ENCODE measurements at places on chromosomes 5 and 9. TPM values are rescaled to one million over a fixed set of nuclear protein-coding genes. Genes with fewer than 3 reads are reported as not detected.

The NSG2 gene
- polyA plus RNA-seq = 0.24 TPM

The TGFBI gene
- polyA plus RNA-seq = 1.6 TPM

The NCS1 gene
- polyA plus RNA-seq = 55.4 TPM

The LCP2 gene
- polyA plus RNA-seq = not detected

The WDR38 gene
- not detected for polyA plus RNA-seq

The LCN15 gene
- 0.17 TPM for polyA plus RNA-seq

The OLFM1 gene
- 3.8 TPM for polyA plus RNA-seq

The ELOVL7 gene
- 1.6 TPM for polyA plus RNA-seq

The ZFP2 gene
- polyA plus RNA-seq = 2.0 TPM

The ORM2 gene
- polyA plus RNA-seq = not detected

The STK32A gene
- 1.1 TPM for polyA plus RNA-seq

The CPLANE1 gene
- 7.3 TPM for polyA plus RNA-seq

The ADRB2 gene
- 12.9 TPM for polyA plus RNA-seq

The ENDOG gene
- 209 TPM for polyA plus RNA-seq

The ELAVL2 gene
- polyA plus RNA-seq = 3.2 TPM

The RLN2 gene
- 6.1 TPM for polyA plus RNA-seq

The REEP2 gene
- polyA plus RNA-seq = 46.7 TPM

The SPAG8 gene
- 4.2 TPM for polyA plus RNA-seq

The RABEPK gene
- polyA plus RNA-seq = 20.0 TPM

The C9 gene
- not detected for polyA plus RNA-seq

The TENT4A gene
- polyA plus RNA-seq = 10.9 TPM

The NUTM2G gene
- 0.40 TPM for polyA plus RNA-seq

The SGCD gene
- not detected for polyA plus RNA-seq

The DIPK1B gene
- polyA plus RNA-seq = 162 TPM

The PCDHB2 gene
- polyA plus RNA-seq = 31.2 TPM

The CDH6 gene
- 0.12 TPM for polyA plus RNA-seq

The NEURL1B gene
- 4.6 TPM for polyA plus RNA-seq

The MEGF9 gene
- polyA plus RNA-seq = 1.7 TPM

The RBM18 gene
- 16.7 TPM for polyA plus RNA-seq

The RNF183 gene
- polyA plus RNA-seq = 0.49 TPM
